CD8-positive, alpha-beta memory T cell (primary cell): ENCODE measurements at places on chromosomes 11 and 22.

- no peak for DNase-seq
Observed at GRCh38 chr22:36238373-36239149, 766 bp downstream of the APOL2 start.

GRCh38 chr22:38202437-38203089 lies 769 bp downstream of the MAFF start:
- peak; percentile 47 for DNase-seq

- no peak for DNase-seq
Observed at GRCh38 chr11:1741741-1742140, 8.7 kb downstream of the IFITM10 start.

GRCh38 chr11:61962213-61963015 lies 5.0 kb downstream of the FTH1 start:
- peak; percentile 16 for DNase-seq

DNA sequence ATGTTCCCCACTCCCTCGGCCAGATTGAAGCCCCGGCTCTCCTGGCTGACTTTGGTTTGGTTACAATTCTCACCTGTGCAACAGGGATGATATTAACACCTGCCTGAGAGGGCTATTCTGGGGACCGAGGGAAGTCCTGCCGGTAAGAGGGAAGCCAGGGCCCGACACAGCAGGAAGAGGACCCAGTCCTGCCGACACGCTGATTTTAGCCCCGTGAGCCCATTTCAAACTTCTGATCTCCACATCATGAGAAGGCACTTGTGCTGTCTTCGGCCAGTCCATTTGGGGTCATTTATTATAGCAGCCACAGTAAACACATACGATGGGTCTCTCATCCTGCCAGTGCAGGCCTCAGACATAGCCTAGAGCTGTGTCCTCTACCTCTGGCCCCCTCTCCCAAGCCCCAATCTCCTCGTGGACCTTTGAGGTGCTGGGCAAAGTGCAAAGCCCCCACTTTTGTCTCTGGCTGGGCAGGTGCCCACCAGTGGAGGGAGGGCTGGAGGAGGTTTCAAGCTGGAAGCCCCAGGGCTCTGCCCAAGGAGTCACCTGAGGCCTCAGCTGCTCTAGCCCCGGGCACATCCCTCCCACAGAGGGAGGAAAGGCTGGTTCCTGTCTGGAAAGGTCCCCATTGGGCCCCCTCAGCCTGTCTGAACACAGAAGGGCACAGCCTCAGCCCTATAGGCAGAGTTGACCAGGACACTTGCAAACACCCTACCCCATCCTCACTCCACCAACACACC lies 59.1 kb upstream of the FGF3 start:
- DNase-seq = no peak

GRCh38 chr22:45677063-45677462 lies 5.4 kb downstream of the ATXN10 start:
- DNase-seq = no peak

GRCh38 chr11:80826808-80827207 lies 1386.0 kb upstream of the TENM4 start:
- no peak for DNase-seq

DNA sequence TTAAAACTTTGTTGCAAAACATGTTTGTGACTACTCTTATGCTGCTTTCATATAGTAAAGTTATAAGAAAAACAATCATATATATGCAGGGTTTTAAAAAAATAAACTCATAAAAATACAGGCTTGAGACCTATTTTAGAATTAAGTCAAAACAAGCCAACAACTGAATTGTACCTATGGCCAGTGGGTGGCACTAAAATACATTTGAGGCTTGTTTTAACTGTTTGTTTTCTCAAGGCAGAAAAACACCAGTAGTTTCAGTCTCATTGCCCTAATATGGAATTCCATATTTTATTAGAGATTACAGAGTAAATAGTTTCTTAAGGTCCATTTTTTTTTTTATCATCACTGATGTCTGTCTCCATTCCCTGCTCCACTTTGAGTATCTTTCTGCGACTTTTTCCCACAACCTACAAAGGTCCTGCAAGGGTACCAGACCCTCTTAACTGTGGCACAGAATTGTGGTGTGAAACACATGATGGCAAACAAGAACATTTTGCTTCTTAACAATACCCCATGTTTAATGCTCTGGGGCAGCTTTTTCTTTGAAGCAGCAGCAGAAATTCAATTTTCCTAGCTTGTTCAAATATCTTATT lies 8.5 kb upstream of the CCDC89 start:
- no peak for DNase-seq

DNA sequence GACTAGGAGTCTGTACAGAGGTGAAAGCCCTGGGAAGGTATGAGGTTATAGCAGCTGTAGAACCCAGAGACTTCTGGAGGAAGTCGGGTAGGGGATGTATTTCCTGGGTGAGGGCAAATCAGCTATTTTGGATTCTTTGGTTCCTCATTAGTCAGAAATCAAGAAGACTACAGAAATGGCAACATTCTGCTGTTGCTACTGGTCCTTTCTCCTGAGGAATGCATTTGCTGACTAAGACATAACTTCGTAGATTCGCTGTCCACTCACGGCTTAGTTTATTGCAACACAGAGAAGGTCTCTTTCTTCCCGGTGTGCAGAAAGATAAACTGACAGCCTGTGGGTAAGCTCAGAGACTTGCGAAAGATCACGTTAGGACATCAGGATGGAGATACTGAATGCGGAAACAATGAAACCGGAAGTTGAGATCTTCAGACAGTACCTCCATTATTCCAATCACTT lies 25.3 kb upstream of the SESN3 start:
- no peak for DNase-seq

DNA sequence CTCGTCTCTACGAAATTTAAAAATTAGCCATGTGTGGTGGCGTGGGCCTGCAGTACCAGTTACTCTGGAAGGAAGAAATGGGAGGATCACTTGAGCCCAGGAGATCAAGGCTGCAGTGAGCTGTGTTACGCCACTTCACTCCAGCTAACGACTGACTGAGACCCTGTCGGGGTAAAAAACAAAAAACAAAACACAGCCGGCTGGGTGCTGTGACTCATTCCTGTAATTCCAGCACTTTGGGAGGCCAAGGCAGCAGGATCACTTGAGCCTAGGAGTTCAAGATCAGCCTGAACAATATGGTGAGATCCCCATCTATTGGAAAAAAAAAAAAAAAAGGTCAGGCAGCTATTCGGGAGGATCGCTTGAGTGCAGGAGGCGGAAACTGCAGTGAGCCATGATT lies 2.4 kb downstream of the PAFAH1B2 start:
- no peak for DNase-seq

DNA sequence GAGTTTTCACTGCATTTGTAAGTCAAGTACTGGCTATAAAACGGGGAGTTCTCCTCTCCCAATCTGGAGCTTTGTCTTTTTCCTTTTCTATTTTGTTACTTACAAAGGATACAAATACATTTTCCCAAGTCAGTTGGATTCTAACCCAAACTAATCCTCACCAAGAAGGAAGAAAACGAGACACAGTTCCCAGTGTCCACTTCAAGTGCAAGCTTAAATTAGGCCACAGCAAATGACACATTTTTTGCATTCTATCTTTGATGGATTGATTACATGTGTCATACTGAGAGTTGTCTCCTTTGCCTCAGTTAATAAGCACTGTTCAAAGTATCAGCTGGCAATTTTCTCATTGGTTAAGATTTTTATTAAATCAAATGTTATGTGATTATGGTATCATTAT lies 296.7 kb upstream of the ANO5 start:
- DNase-seq = no peak

GRCh38 chr11:2575591-2576051 lies 124.2 kb downstream of the KCNQ1OT1 start:
- no peak for DNase-seq

DNA sequence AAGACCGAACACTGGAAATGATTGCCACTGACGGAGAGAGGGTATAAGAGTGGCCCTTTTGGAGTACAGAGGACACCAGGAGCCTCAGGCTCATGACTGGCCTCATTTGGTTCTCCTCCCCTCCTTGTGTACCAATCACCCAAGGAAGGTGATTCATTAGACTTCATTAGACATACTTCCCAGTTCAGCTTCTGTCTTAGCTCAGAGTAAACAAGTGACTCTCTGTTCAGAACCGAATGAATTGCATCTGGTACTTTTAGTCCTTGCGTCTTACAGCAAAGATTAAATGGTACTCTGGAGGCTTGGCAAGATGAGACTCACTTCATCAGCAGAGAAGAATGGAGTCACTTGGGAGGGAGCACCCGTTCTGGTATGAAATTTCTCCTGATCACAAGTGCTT lies 75.2 kb downstream of the ZNRF3 start:
- no peak for DNase-seq

- DNase-seq = no peak
Observed at GRCh38 chr11:120977266-120978137, 46.4 kb upstream of the TBCEL start.

- DNase-seq = peak; percentile 46
Observed at GRCh38 chr22:46150655-46151477, 540 bp downstream of the PPARA start.

DNA sequence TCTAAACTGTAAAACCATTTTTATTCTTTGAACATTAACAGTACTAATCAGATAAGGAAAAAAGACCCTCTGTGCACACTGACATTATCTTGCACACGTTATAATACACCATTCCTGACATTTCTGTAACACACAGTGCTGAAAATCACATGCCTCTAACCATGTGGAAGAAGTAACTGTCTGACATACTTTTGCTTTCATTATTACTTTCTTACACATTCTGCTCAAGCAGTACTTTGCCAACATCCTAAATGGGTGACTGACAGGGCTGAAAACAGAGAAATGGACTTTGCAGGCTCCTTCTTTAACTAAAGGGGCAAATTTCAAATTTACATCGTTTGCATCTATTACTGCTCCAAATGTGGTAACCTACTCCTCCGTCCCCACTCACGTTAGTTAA lies 22.8 kb upstream of the TP53AIP1 start:
- no peak for DNase-seq

GRCh38 chr22:19943082-19944026 lies 1.7 kb upstream of the TXNRD2 start:
- DNase-seq = no peak

- DNase-seq = no peak
Observed at GRCh38 chr11:13391217-13391616, 71.8 kb downstream of the BTBD10 start.

DNA sequence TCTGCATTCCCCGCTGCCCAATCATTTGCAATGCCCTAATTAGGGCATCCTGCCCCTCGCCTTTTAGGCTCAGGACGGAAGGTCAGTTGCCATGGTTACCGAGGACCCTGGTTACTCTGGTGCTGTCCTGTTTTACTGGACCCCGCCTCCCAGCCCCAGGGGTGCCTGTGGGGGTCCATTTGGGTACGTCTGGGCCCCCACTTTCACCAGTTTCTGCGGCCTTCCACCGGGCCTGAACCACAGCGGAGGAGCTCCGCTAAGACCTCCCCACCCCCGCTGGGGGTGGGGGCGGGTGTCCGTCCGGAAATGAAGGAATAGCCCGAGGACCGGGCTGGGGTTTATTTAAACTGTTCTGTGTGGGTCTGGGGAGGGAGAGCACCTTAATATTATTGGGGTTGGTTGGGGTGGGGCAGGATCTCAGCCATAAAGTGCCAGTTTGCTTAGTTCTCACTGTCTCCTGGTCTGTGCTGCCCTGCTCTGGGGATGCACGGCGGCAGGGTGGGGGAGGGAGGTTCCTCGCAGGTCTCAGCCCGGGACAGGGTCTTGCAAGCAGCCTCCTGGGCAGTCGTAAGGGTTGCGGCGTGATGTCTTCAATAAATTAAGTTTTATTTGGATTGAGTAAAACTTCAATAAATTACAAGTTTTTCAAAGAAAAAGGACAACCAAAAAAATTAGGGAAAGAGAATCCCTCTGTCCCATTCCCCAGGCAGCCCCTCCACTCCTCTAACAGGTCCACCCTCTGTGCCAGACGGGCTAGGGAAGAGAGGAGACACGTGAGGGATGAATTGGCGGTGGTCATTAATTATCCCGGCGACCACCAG lies 5.3 kb downstream of the PHOX2A start:
- no peak for DNase-seq
